Substantia nigra (tissue), 51 donors: ENCODE measurements at places on chromosomes 4 and X.
A peak's percentile ranks its signal among the peaks of the same experiment; 100 is the strongest.

- DNase-seq = no peak
These were observed 133.6 kb upstream of the C1QTNF7 start for GRCh38 chr4:15294202-15294601.

DNA sequence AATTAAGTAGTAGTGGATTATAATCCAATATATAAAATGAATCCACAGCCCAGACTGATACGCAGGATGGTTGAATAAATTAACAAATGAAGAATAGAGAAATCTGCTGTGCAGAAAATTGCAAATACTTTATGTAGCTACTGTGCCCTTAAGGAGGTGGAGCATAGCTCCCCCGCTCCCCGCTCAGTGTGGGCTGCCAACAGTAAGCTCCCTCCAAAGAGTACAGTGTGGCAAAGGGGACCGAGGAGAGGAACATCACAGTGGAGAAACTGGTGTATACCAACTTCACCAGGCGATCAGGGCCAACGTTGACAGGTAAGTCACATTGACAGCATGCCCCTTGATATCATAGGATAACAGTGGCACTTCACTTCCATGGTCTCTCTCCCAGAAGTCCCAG is 57.9 kb upstream of the CLDN34 start:
- no peak for DNase-seq

- no peak for DNase-seq
These were observed 263.2 kb upstream of the ITM2A start for GRCh38 chrX:79630033-79631009.

GRCh38 chr4:70110917-70111316 is 43.1 kb upstream of the PRR27 start:
- DNase-seq = no peak

DNA sequence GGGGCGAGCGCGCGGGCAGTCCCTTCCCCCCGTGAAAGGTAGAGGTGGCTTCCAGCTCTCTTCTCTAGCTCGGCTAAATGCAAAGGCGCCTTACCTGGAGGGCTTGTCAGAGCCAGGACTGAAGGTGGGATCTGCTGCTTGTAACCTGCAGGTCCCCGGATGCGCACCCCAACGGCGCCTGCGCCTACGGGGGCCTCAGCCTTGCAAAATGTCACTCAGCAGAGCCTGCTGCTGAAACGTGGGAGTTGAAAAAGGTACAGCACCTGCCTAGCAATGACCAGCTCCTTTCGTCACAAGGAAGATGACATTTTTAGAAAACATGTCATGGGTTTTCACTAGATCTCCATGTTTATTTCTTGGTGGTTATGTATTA is 583 bp downstream of the ABHD18 start:
- peak; percentile 24 for DNase-seq

- DNase-seq = no peak
These were observed 61.4 kb downstream of the KLHL4 start for GRCh38 chrX:87578978-87579377.

DNA sequence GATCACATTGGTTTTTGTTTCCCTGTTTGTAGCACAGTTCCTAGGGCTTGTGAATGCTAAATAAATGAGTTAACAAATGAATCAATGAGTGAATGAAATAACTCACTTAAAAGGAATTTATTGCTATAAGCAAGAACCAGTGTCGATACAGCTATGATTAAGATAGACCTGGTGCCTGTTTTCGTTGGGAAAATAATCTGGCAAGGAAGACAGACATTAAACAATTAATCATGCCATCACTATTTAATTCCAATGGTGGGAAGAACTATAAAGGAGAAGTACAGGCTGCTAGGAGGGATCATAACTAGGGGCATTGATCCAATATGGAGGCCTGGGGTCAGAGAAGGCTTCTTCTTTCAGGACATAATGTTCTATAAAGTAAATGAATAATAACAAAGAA is 4.5 kb upstream of the CBR4 start:
- DNase-seq = no peak

- no peak for DNase-seq
These were observed 83.3 kb upstream of the HTR2C start for GRCh38 chrX:114500622-114501021.

DNA sequence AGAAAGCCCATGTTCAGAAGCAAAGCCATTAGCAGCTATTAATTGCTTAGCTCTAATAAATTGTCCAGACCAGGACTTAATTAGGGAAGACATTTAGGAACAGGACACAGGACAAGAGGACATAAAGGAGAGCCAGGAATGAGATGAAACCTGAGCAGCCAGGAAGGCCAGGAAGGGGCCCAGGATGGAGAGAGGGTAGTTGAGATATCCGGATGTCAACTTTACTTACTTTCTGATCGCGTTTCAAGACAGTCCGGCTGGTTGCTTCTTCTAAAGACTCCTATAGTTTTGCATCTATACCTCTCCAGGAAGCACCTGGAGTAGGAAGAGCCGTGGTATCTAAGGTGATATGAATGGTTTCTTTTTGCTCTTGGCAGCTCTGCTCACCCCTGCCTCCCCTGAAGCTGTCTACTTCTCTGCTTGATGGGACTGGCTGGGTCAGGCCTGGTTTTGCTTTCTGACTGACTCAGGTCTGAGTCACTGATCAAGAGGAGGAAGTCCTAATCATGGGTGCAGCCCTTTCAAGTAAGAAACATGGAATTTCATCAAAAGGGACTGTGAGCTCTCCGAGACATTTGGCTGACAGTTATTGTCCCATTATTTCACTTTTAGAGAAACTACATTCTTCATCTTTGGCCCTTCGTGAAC is 733.3 kb downstream of the RPA4 start:
- DNase-seq = no peak

DNA sequence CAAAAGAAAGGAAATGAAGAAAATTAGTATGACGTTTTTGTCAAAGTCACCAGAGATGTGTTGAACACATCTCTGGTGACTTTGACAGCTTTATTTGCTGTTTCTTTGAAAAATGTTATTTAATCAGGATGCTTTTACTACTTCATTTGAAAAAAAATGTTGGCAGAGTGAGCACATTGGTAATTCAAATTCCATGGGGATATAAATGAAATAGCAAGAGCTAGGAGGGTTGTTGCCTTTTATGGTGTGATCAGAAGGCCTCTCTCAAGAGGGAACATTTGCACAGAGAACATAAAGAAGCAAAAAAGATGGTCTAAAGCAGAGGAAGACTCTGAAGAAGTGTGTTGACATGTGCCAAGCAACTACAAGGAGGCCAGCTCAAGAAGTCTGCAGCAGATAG is 46.6 kb upstream of the CXCL8 start:
- DNase-seq = no peak

GRCh38 chr4:153249199-153250041 is 45.2 kb downstream of the TRIM2 start:
- DNase-seq = no peak

DNA sequence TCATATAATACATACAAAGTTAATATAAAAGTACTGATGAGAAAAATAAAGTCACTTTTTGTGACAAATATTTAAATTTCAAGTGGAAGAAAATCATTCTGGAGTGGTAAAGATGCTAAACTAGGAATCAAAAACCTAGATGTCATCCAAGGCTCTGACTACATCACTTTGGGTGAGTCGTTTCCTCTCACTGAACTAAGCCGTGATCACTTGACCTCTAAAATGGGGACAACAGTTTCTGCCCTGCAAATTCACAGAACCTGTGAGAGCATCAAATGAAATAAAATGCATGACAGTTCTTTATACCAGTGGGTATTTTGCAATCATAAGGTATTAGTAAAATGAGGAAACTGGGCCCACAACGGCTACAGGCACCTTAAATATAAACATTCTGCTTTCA is 63.8 kb downstream of the PRDM5 start:
- no peak for DNase-seq

GRCh38 chrX:35380808-35381700 is 417.1 kb upstream of the MAGEB16 start:
- DNase-seq = no peak

GRCh38 chr4:1208266-1208961 is 36.0 kb upstream of the SPON2 start:
- no peak for DNase-seq

- no peak for DNase-seq
These were observed 8.7 kb upstream of the SLAIN2 start for GRCh38 chr4:48332661-48333060.

DNA sequence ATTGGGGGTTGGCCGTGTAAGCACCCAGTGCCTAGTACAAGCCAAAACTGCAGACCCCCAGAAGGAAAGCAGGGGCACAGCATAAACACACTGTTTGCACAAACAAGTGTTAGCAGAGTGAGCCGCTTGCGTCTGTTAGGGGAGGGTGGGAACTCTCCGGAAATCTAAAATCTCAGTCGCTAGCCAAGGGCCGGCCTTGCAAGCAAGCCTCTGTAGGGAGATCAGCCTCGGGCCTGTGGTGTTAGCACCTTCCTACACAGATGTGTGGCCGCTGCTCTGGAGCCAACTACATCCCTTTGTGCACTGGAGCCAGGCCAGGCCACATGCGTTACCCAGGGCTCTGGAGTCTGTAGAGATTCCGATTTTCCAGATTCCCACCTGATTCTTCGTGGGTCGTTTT is 67.1 kb downstream of the GPR143 start:
- no peak for DNase-seq

GRCh38 chr4:130034876-130035275 is 938.9 kb downstream of the C4orf33 start:
- DNase-seq = no peak

GRCh38 chr4:137614491-137614890 is 82.2 kb upstream of the PCDH18 start:
- no peak for DNase-seq

GRCh38 chrX:7190157-7190556 is 42.2 kb upstream of the PUDP start:
- no peak for DNase-seq

- no peak for DNase-seq
These were observed 40.2 kb downstream of the HOPX start for GRCh38 chr4:56640621-56641493.

- no peak for DNase-seq
These were observed 161.8 kb upstream of the PCDH18 start for GRCh38 chr4:137694138-137694537.

- DNase-seq = no peak
These were observed 78.5 kb upstream of the SPANXC start for GRCh38 chrX:141320801-141321200.

DNA sequence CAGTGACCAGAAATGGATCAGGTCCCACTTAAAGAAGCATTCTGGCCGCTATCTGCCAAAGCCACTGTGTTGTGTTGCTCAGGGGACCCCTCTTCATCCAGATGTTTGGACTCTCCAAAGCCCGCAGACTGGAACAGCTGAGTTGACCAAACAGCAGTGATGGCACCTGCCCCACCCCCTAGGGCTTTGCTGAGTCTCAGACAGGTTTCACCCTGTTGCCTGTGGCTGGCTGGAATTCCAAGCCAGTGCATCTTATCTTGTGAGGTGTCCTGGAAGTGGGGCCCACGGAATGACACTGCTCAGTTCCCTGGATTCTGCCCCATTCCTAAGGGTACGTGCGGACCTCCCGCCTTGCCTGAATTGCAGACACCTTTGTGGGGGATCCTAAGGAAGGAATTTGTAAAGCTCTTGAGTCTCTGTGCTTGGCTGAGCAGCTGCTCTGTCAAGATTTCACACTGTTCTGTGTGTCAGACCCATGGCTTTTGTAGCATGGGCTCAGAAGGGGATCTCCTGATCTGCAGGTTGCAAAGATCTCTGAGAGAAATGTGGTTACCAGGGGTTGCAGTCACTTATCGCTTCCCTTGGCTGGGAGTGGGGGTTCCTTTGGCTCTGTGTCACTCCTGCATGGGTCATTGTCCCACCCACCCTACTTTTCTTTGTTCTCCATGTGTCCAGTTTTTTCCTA is 1707.9 kb upstream of the PCDH10 start:
- no peak for DNase-seq

DNA sequence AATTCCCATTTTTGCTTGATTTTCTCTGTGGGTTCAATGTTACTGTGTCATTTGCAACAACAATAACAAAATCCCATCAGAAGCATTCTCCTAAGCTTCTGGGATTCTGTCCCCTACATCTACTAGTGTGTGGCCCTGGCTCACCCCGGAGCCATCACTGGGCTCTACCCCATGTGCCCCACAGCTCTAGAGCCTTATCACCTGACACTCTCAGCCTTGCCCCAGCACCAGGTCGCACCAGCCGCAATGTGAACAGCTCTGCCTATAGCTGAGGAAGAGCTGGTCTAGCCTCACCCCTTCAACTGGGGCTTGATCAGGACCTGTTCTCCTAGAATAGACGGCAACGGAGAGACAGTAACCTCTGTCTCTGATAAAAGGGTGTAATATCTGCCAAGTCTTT is 161.7 kb downstream of the SHROOM3 start:
- no peak for DNase-seq

GRCh38 chrX:22159071-22159470 is 113.6 kb upstream of the CBLL2 start:
- no peak for DNase-seq

GRCh38 chrX:122113376-122113775 is 1066.0 kb downstream of the GLUD2 start:
- DNase-seq = no peak

- DNase-seq = no peak
These were observed 131.5 kb downstream of the AFAP1 start for GRCh38 chr4:7808181-7808580.

GRCh38 chrX:7746856-7747255 is 96.1 kb upstream of the VCX start:
- DNase-seq = no peak

GRCh38 chr4:6658597-6659075 is 18.2 kb downstream of the MRFAP1 start:
- no peak for DNase-seq

- no peak for DNase-seq
These were observed 191.8 kb downstream of the SHROOM3 start for GRCh38 chr4:76626686-76627465.

DNA sequence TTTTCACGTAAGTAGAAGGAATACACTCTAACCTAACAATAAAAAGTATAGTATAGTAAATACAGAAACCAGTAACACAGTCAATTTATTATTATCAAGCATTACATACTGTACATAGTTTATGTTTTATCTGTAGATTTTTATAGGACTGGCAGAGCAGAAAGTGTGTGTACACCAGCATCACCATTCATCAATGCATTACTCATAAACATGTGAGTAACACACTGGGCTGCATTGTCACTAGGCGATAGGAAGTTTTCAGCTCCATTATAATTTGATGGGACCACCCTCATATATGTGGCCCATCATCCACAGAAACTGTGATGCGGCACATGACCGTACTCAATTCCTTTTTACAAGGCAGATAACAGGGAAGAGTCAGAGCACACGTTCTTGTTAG is 137.8 kb upstream of the RBPJ start:
- no peak for DNase-seq

DNA sequence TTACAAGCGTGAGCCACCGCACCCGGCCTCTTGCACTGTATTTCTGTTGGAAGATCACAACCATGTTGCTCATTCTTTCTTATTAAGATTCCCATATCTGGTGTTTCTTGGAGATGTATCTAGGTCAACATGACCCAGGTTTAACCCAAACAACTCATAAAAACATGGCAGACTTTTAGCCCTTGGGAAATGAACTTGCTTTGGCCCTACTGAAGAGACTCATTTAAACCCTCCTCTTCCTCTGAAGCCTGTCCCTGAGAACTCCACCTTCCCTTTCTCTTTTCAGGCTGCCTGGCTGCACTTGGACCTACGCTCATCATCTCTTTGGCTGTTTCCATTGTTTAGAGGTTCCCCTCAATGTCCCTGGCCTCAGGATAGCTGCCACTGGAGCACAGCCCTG is 22.8 kb upstream of the OPN1LW start:
- no peak for DNase-seq
